ENCODE measurements at places on chromosomes 7 and 10.

GRCh38 chr10:33950206-33950605, 615.7 kb upstream of the NRP1 start:
- DNase-seq = no peak

DNA sequence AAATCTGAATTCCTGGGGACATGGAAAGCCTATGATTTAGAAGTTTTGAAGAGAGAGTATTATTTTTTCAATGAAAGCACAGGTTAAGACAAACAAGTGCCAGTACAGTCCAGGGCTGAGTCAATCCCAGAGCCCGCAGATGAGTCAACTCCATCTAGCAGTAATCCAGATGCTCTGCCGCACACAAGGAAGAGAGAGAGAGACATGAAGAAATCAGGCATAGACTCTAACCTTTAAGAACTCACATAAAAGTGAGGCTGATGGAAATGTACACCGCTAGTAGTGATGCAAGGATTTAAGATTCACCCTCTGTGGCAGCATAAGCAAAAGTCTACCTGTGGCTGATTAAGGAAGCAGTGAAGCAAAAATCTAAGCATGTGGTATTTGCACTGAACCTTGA, 651.5 kb downstream of the TNS3 start:
- DNase-seq = peak; percentile 32

GRCh38 chr7:41096917-41097316, 606.0 kb downstream of the INHBA start:
- no peak for DNase-seq

DNA sequence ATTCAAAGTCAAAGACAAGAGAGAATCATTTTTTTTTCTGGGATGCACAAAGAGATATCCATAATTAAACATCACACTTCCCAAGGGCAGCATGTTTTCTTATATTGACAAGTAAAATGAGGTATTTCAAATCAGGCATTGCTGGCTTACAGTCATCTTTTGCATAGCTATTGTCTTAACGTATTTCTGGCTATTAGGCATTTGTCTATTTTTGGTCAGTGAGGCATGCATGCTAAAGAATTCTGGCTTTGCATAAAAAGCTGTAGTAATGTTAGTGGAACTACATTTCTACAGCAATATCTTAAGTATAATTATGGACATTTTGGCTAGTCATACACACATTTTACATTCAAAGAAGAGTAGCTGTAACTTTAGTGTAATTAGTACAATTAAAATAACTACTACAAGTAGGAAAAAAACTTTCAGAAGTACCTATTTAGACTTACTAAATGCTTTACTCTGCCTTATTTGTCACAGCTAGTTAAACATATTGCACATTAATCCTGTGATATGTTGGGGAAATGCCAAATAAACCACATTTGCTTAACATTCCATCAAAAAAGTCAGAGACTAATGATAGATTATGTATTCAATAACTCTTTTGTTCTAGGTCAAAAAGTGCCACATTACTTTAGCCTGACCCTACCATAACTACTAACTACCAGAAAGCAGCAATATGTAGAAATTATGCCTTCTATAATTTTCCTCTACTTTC, 76.4 kb downstream of the RELN start:
- no peak for DNase-seq

DNA sequence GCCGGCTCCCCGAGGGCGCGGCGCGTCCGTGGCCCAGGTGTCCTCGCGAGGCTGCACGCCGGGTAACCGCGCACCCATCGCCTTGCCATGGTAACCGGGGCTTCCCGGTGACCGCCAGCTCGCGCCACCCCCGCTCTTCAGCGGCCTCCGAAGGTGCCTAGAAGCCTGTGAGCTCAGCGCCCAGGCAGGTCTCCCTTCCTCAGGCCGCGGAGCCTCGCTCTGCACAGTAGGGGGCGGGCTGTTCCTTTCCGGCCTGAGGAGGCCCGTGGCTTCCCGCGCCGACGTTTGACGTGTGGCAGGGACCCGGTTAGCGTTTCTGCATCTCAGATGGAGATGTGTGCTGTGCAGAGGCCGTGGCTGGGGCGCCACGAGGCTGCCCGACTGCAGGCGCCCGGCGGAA, 117.1 kb downstream of the DYNC2I1 start:
- DNase-seq = no peak

DNA sequence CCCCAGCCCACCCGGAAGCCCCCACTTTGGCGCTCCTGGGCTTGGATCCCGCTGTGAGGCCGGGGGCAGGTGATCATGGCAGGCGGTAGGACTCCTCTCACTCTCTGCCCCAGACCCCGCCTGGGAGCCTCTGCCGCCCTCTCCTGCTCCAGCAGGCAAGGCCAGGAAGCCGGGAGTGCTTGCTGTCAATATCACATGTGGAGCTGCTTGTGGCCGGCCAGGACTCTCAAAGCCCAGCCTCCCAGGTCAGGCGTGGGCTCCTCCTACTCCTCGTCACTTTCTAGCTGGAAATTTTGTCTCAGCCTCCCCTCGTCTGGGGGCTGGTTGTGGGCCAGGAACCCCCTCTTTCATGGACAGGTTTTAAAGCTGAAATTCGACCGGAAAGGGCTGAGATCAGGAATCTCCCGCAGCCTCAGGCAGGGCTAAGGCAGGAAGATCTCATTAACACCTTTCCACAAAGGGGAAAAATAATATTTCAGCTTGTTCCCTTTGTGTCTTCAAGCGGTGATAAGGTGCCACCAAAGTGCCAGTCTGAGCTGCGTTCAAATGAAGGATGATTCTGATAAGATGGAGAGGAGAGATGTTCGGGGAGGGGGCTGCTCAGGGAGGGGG, 273.6 kb upstream of the PODXL start:
- DNase-seq = no peak

DNA sequence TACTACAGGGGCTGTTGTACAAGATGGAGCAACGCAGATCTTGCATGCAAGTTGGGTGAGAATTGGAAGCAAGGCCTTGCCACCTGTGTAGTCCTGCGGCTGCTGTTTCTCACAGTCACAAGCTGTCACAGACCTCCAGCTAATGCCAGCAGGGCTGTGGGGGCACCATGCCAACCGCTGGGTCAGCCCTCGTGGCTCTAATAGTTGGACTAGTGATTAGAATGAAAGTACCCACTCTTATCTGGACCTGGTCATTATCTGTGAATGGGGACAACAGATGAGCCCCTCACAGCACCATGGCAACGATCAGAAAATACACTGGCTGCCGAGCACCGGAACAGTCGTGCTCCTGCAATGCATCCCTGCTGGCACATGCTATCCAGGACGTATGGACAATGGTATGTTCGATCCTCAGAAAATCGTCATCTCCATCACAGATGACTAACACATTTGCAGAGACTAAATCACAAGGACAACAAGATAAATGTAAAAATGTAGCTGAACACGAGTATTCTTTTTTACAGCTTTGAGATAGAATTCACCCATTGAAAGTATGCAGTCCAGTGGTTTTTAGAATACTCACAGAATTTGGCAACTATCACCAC, 80.4 kb upstream of the CALN1 start:
- no peak for DNase-seq

DNA sequence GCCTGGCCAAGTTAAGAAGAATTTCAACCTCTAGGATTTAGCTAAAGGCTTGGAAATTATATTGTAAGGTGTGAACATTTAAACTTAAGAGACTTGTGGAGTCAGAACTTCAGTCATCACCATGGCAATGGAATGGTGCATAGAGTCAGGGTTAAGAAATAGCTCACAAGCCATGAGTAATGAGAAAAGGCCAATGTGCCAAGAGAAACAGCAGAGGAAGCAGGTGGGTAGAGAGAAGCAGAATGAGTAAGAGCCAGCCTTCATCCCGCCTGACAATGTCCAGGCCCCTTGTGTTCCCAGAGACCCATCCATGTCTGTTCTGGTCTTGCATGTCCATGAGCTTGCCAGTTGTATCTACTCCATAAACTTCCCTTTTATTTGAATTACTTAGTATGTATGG, 62.6 kb upstream of the TBX20 start:
- DNase-seq = no peak

DNA sequence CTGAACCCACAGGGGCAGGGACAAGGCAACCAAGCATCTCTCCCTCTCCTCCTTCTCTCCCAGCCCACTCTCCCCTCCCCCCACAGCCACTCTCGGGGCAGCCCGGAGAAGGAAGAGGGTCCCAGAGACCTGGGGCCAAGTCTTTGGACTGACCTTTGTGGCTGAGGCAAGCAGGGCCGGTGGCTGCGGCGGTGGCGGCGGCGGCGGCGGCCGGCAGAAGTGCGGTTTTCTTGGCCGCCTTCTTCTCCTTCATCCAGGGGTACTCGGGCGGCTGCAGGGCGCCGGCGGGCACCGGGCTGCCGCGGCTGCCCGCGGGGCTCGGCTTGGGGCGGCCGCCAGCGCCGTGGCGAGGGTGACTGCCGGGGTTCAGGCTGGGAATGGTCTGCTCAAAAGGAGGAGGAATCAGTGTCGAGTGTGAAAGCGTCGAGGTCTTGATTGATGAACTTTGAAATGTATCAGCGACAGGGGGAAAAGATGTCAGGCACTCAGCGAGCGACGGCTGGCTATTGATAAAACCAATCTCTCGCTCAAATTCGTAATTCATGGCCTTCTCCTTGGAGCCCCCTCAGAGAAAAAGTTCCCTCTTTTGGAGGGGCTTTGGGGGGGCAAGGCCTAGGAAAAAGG, 414 bp downstream of the HOXA2 start:
- no peak for DNase-seq

DNA sequence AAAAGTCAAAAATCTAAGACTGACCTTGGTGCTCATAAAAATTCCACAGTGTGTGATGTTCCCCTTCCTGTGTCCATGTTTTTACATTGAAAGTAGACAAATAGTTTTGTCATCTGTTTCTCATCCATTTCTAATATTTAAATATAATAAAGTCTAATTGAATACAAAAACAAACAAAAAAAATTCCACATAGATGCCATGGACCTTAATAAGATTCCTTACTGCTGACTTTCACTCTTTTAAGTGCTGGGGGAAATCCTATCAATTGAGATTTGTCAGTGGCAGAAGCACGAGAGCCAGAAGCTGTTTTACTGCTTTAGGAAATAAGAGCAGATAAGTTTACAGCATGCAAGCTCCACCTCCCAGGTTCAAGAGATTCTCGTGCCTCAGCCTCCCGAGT, 310.0 kb downstream of the ABCA13 start:
- no peak for DNase-seq

GRCh38 chr7:134891696-134892678, 94.3 kb upstream of the AGBL3 start:
- DNase-seq = no peak

GRCh38 chr7:151038951-151039849, 9.1 kb upstream of the ASIC3 start:
- DNase-seq = peak; percentile 77

DNA sequence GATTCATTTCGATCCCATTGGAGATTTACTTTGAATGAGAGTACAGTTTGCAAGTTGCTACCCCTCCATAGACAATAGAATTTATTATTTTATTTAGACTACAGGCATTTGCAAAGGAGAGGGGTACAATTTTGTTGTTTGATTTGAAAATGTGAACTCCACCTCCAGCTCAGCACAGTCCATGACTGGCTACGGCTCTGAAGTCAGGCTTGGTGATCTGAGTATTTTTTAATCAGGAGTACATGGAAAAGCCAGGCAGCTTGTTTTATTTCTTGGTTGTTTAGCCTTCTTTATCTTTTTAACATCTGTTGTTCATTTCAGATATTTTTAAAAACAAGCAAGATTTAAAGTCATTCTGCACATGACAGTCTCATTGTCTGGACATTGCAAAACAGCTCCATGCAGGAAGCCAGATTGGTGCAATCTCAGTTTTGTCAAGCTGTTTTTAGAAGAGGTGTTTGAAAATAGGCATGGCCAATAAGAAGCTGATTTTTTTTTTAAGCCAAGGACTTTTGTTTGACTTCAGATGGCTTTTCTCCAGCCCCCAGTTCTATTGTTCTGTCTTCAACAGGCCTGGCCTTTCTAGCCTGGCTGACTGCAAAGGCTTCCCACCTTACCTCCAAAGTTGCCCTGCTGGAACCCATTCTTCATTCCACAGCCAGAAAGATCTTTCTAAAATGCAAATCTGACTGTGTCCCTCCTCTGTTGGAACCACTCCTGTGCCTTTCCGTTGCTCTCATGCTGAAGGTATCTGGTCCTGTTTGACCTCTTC, 12.2 kb downstream of the PLXDC2 start:
- no peak for DNase-seq

- DNase-seq = no peak
Observed at GRCh38 chr7:125173571-125173970, 243.9 kb upstream of the POT1 start.

DNA sequence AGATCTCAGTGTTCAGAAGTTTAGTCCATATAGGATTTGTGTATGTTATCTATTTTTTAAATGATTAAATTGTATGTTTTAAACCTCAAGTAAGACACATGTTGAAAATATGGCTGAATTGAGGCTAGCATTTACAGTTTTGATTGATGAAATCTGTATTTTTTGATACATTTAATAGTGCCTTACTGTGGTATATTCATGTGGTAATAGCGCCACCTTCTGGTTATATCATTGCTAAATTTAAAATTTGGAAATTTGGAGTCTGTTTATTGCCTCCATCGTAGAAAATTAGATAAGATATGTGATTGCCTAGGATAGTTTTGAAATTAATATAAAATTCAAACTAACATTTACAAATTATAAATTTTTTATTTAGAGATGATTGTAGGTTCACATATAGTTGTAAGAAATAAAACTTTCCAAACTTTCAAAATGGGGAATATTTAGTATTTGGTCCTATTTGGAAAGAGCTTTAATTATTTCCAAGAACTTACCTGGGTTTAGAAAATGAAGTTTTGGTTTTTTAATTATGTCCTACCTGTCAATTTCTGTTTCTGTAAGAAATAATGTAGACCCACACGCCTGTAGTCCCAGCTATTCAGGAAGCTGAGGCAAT, 19.1 kb upstream of the ARMS2 start:
- DNase-seq = no peak

- DNase-seq = no peak
Observed at GRCh38 chr7:22052674-22053365, 107.1 kb upstream of the CDCA7L start.

- no peak for DNase-seq
Observed at GRCh38 chr7:31835471-31835870, 148.5 kb downstream of the PPP1R17 start.

DNA sequence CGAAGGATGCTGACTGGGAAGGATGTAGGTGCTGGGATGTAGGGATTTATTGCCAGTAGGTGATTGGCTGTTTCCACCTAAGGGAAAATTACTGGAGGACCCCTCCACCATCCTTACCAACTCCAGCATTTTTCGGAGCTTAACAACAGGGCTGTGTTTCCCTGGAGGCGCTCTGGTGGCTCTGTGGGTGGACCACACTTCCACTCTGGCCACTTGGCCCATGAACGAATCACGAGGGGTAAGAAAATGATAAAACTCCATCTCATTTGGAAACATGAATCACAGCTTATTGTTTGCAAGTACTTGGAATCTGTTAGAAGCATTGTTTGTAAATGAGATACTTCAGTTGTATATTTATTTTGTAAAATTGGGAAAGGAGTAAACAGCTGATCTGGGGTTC, 3.0 kb downstream of the DOCK1 start:
- no peak for DNase-seq

- no peak for DNase-seq
Observed at GRCh38 chr10:80608706-80609105, 71.0 kb downstream of the SH2D4B start.

- DNase-seq = no peak
Observed at GRCh38 chr10:71605263-71605962, 114.2 kb downstream of the C10orf105 start.

- no peak for DNase-seq
Observed at GRCh38 chr10:75814014-75814413, 382.6 kb downstream of the LRMDA start.

Data from GOT3 (cell line).